ENCODE measurements at places on chromosomes 5 and 9.

- no peak for DNase-seq
These were observed 21.0 kb upstream of the TAF11L2 start for GRCh38 chr5:17477043-17477442.

DNA sequence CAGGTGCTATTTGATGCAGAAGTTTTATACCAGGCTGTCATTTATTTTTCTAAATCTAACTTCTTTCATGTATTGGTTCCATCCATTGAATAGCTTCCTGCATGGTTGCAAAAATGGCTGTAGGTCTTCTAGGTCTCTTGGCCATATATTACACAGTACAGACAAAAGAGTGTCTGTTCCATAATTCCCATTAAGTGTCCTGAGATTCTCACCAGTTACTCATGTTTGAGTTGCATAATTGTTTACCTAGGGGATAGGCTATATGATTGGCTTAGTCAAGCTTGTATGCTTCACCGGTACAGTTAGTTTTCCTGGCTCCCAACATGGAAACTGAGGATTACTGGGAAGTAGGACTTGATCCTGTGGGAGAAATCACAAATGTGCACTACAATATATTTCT is 399.4 kb upstream of the NUDT12 start:
- DNase-seq, result no peak

GRCh38 chr5:93071710-93072109 is 509.3 kb downstream of the NR2F1-AS1 start:
- DNase-seq, result no peak

DNA sequence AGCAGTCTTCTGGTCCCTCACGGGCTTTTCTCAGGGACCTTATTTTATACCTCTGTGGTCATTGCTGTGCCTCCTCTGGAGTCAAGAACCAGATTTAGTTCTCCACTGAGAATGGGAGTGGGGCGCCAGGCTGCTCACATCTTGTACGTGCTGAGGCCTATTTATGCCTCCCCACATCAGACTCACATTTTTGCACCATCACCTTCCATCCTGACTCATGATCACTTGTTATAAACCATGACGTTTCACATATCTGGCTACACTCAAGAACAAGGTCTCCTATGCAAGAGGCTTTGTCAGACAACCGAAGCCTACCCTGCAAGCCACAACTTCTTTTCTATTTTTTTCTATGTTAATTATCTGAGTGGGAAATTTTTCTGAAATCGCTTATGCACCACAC is 10.7 kb downstream of the PRUNE2 start:
- no peak for DNase-seq

GRCh38 chr5:124678922-124679519 is 67.4 kb downstream of the ZNF608 start:
- no peak for DNase-seq

DNA sequence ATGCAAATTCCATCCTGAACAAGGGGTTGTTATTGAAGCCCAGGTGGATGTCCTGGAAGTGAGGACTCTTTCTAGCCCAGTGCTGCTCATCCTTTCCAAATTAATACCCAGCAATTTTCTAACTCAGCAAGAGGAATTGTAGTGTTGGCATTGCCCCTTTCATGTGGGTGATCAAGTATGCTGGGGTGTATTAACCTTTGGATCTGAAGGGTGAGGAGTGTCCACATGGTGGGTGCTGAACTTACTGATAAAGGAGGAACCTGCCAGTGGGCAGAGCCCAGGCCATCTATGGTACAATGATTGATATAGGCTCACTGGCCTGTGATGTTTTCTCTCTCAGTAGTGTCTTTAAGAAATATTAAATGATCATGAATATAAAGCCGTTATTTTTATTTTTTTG is 210.1 kb downstream of the NTRK2 start:
- no peak for DNase-seq

DNA sequence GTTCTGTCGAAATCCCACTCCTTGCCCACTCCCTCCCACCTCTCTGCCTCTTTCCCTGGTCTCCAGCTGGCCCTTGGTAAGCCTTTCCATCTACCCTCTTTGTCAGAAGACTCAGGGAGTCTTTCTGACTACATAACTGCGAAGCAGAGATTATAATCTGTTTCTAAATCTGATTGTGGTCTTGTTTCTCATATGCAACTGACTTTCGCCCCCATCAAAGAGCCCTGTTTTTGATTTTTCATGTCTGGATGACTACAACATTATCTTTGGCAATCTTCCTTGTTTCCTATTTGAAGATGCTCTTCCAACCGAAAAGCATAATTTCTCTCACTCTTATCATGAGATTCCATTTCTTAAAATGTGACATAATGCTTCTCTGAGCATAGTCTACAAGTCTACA is 218.2 kb upstream of the ADAMTSL1 start:
- no peak for DNase-seq

- no peak for DNase-seq
These were observed 185.0 kb downstream of the NR2F1-AS1 start for GRCh38 chr5:93395971-93396379.

- DNase-seq, result no peak
These were observed 51.4 kb downstream of the COL23A1 start for GRCh38 chr5:178538741-178539229.

DNA sequence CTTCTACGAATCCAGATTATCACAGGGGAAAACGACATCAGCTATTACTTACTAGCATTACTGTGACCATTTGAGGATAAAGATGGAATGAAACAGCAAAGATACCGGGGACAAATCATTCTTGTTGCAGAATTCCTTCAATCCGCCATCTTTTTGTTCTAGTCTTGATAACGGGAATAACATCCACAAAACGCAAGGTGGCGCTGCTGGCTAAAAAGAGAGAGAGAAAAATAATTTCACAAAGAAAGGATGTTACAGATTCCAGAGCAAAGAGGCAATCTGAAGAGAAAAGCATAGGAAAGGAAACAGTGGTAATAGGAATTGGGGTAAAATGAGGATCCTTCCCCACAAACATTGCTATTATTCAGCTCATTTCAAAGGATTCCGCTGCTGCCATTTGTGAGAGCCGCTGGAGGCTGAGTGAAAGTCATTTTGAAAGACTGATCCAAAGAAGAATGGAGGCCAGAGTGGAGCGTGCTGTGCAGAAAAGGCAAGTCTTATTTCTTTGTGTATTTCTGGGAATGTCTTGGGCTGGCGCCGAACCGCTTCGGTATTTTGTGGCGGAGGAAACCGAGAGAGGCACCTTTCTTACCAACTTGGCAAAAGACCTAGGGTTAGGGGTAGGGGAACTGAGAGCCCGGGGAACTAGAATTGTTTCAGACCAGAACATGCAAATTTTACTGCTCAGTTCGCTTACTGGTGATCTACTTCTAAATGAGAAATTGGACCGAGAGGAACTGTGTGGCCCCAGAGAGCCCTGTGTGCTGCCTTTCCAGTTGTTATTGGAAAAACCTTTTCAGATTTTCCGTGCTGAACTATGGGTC is at the start of gene PCDHB7:
PCDHB7 (plus strand) TSS at position 264 of the 824 bp plus-strand sequence; CDS start at position 456, 192 bp downstream.
- no peak for DNase-seq

DNA sequence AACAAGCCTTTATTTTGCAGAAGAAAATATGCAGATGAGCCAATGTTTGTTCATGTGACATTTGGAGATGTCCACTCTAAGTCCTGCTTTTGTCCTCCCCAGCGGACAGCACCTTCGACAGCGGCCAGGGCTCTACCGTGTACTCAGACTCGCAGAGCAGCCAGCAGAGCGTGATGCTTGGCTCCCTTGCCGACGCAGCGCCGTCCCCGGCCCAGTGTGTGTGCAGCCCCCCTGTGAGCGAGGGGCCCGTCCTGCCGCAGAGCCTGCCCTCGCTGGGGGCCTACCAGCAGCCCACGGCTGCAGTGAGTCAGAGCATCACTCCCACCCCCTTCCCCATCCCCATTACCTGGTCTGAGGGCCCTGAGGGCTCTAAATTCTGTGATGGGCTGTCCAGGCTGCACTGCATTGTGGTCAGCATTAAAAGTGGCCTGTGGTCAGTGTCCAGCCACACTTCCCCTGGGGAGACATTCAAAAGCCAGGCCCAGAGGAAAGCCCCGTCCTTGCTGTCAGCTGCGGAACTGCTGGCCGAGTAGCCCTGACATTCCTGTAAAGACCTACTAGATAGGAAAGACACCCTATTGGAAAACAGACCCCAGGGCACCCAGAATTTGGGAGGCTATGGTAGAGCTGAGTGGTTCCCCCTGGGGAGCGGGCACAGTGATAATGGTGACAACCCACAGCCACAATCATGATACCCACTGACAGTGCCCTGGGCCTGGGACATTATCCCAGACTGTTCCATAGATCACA is 69.0 kb downstream of the WNK2 start:
- DNase-seq, result no peak

- no peak for DNase-seq
These were observed 4.0 kb upstream of the LRRC70 start for GRCh38 chr5:62574599-62574998.

DNA sequence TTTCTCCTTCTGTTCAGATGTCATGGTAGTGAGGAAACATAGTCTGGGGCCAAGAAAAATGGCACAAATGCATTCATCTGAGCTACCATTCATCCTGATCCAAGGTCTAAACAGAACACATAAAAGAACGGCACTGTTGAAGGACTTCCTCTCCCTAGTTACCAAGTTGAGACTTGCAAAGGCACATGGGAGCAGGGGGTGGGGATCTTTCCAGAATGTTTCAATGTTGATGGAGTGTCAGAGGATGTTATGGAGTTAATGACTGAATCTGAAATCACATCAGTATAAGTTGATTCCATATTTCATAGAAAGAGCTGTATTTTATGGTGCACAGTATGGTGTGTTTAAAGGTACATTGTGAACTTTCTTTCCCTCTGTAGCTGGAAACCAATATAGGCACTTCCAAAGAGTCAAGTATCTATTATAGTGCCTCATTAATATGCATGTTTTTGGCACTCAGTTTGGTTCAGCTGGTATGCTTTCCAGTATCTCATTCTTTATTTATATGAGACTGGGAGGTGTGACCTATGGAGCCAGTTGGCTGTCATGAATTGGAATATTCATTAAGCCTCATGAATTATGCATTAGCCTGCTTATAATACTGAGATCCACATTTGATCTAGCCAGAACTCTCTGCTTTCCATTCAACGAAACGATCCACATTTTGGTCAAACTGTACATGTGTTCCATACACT is 603.0 kb downstream of the NR2F1-AS1 start:
- DNase-seq, result no peak

DNA sequence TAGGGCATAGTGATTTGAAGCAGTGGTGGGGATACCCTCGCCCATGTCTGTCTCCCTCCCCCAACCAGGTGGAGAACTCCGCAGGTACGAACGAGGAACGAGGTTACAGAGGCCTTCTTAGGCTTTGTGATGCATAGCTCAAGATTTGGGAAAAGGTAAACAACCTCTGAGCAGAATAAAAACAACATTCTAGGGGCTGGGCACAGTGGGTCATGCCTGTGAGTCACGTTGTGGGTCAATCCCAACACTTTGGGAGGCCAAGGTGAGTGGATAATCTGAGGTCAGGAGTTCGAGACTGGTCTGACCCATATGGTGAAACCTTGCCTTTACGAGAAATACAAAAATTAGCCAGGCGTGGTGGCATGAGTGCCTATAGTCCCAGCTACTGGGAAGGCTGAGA is 3.6 kb upstream of the LCP2 start:
- no peak for DNase-seq

DNA sequence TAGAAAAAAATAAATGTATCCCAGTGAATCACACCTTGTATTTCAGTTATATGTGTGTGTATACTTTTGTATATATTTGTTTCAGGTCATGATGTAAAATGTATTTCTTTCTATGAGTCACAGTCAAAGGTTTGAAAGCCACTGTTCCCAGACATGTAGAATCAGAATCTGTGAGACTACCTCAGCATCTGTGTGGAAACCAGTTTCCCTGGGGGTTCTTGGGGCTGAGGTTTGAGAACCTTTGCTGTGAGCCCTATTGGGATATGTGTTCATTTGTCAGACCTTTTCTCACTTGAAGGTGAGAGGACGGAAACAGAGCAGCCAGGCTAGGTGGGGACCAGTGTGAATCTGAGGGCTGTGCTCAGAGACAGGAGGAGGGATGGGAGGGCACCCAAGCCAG is 78.7 kb upstream of the SAP30L start:
- DNase-seq, result no peak

DNA sequence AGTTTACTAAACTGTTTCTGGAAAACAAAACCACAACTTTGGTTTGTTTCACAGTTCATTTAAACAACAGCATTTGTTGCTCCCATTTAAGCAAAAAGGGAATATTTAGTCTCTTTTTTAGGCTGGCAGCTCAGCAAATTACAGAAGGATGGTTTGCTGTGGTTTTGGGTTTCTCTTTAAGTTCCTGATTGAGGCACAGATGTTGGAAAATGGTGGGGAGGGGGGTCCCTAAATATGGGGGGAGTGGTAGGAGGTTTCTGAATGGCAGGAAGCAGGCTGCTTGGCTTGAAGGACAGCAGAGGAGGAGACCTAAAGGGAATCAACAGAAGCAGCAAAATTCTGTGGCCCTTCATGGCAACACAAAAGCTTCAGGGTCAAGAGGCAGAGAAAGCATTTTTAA is 263.4 kb downstream of the ZSWIM6 start:
- no peak for DNase-seq

GRCh38 chr5:24215114-24215513 is 429.7 kb downstream of the CDH10 start:
- no peak for DNase-seq

DNA sequence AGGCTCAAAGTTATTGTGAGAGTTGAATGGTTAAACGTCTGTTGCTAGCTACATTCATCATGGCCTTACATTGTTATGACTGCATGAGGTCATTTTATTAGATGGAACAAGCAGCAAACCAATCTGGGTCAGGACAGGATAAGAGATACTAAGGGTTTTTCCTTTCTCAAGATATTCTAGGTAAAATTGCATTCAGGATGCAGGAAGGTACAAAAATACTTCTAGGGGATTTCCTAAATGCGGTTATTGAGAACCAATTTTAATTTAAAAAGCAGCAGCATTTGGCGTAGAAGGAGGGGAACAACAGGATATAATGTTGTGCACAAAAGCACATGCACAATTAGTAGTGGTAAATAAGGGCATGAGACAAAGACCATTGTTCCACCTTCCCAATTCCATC is 39.2 kb upstream of the LURAP1L start:
- no peak for DNase-seq

- DNase-seq, result no peak
These were observed 162.5 kb downstream of the HCN1 start for GRCh38 chr5:45533663-45534062.

DNA sequence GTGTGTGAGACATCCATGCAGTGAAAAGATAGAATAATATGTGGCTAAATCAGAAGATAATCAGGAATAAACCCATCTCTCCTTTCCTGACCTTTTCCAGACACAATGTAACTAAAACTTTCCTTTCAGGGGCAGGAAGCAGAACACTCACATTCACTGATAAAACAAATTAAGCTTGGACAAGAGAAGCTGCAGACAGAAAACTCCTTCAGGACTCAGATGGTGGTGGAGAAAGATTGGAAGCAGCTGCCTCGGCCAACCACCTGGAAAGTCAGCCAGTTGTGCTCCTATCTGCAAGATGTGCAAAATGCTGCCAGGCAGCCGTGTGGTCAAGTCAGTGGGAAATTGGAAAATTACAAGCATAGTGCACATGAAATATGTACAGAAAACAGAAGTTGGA is 26.9 kb downstream of the RASEF start:
- no peak for DNase-seq

DNA sequence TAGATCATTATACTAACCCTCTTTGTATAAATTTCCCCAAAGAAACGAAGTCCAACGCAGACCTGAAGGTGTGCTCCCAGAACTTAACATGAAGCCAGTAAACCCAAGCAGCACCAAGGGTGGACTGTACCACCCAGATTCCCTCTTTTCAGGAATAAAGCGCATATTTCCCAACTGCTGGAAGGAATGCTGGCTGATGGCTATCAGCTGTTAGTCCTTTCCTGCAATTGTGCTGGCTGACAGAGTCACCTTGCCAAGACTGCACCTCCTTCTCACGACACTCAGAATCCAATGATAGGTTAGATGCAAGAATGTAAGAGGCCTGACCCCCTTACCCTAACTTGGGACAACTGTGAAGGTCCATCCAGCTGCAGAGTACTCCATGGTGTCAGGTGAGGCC is 93.9 kb downstream of the MAPKAP1 start:
- DNase-seq, result no peak

Measured in stimulated activated CD8-positive, alpha-beta memory T cell treated with anti-CD3 and anti-CD28 coated beads, Interleukin-2, amount 100 ng/mL, for 48 hours (primary cell).